LHCN-M2 (cell line): ENCODE measurements at places on chromosomes 11 and 22.

DNA sequence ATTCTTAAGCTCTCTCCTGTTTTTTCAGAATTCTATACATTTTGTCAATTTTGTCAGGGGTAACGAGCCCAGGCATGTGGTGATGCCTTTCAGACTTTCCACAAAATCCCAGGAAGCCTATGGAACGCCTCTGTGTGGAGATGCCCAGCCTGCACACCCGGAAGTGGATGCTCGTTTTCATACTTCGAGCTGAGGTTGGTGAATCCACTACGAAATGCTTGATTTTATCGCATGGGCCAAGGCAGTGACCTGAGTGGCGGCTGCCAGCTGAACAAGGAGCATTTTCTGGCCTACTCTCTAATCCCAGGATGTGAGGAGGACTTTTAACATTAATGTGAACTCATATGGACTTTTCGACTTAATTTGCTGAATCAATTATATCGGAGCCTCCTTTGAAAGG lies 426.7 kb upstream of the B3GAT1 start:
- DNase-seq = no peak

DNA sequence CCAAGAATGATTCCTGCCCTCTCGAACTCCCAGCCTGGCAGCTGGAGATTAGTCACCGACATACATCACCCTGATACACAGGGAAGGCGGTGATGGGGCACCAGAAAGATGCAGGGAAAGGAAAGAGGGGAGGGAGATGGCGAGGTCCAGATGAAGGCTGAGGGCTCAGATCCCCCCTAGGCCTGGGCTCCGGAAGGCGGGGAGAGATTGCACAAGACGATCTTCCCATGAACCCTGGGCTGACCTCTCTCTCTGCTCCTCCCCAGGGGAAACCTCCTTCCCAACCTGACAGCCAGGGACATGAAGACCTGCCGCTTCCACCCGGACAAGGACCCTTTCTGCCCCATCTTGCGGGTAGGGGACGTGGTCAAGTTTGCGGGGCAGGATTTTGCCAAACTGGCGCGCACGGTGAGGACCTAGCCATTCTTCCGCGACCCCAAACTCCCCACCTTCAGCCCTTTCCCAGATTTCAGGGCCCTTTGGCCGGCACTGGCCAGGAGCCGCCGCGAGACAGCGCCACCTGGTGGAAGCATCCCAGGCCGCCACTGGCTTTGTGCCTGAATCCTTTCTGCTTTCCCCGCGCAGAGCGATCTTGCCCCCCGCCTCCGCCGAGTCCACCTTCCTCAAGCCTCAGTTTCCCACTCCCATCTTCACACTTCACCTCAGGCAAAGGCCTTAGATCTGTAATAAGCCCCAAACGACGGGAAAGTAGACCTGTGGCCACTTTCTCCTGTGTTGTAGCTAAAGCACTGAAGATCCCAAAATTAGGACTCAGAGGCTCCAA lies 11.5 kb downstream of the P2RX3 start:
- DNase-seq = peak; percentile 53

- DNase-seq = no peak
These were observed 20.8 kb downstream of the YPEL1 start for GRCh38 chr22:21714786-21715185.

DNA sequence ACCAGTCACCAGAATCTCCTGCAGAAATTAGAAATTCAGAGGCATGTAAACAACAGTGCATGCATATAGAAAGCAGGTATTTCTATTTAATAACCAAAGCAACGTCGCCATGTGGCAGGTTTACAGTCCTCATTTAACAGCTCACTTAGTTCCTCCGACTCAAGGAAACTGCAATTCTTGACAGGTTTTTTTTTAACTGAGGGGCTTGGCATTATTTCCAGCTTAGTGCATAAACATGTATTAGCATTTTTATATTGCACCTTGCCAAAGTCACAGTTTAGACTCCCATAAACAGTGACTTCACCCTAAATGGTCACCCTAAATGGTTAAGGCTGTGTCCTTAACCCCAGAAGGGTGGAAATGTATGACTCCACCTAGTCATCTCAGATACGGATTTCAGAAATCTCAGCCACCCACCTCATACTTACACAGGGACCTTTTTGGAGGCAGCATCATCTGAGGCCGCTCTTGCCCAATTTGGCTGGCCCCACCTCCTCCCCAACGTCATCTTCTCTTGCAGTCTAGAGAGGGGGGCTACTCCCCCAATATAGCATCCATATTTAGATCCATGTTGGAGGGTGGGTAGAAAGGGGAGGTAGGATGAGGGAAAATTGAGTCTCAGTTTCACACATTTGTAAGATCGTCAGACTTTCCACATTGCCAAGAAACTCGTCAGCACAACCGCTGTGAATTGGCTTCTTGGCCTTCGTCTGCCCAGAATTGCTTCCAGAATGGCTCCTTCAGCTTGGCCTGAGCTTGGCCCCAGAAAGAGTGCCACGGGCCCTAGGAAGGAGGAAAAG lies 31.8 kb upstream of the SLC35C1 start:
- no peak for DNase-seq

- no peak for DNase-seq
These were observed 631.5 kb downstream of the METTL15 start for GRCh38 chr11:28739489-28740280.

- DNase-seq = peak; percentile 18
These were observed 265.4 kb upstream of the PLET1 start for GRCh38 chr11:112525844-112526590.

DNA sequence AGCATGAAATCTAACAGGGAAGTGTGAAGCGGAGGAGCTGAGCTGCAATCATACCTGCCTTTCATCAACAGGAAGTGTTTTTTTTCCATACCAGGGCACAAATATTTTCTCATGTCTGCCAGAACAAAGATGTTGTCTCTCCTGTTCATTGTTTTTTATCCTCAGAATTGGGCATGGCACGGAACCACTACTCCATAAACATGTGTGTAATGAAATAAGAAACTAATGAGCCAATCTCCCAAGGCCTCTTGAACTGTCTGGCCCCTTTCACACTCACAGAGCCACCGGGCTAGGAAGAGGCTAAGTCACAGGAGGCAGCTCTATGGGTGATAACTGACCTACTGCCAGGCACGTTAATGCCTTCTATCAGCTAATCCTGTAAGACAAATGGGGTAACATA lies 124.4 kb downstream of the ETS1 start:
- no peak for DNase-seq

DNA sequence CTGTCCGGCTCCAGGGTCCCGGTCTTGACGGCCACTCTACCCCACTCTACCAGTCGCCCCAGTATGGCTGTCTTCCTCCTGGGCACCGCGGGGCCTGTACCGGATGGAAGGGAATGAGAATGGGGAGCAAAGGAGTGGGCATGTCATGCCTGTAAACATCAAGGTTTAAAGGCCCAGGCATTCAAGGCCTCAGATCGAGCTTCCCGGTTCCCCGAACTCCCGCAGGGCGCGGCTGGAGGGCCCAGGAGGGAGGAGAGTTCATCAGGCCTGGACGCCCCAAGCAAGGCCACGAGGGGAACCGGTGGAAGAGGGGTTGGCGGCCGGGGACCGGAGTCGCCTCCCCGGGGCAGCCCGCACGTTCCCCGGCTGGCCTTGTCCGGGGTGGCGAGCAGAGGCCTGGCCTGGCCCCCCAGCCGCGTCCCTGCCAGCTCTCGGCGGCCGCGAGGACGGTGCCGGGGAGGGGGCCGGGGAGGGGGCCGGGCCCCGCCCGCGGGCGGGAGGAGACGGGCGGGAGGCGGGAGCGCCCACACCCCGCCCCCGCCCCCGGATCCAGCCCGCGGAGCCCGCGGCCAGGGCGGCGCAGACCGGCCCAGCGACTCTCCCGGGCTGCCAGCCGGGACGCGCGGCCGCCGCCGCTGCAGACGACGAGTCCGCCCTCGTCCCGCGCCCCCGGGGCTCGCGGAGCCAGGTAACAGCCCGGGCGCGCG lies at the start of gene CDC42EP1:
Gene CDC42EP1 (plus strand): TSS at position 580 of the 707 bp plus-strand sequence. CDS start 5,870 bp downstream, outside the sequence.
- peak; percentile 65 for DNase-seq

DNA sequence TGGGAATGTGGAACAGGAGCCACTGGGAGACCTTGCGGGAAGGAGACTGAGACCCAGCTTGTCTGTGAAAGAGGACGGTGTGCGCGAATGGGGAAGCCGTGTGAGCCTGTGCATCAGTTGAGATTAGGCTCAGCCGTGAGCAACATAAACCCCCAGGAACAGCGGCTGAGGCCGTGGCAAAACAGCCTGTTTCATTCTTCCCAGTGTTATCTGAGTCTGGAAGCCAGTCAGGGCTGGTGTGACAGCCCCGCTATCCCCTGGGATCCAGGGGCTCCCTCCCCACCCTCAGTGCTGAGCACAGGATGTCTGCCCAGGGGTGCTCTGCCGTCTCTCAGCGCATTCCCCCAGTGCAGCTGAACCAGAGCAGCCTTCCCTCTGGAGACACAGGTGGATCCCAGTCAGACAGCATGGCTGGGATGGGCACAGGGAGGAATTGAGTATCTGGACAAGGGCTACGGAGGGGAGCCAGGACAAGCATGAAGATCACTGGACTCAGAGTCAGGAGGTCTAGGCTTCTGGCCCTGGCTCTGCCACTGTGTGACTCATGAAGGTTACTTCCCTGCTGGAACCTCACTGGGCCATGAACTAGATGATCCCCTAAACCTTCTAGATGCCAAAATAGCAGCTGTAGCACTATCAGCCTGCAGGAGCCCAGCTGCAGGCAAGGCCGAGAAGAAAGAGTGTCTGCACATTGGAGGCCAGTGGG lies 8.6 kb downstream of the OAF start:
- DNase-seq = no peak

GRCh38 chr22:49321477-49322055 lies 506.1 kb downstream of the BRD1 start:
- DNase-seq = no peak

- DNase-seq = no peak
These were observed 7.7 kb downstream of the TRPM5 start for GRCh38 chr11:2436521-2437031.

DNA sequence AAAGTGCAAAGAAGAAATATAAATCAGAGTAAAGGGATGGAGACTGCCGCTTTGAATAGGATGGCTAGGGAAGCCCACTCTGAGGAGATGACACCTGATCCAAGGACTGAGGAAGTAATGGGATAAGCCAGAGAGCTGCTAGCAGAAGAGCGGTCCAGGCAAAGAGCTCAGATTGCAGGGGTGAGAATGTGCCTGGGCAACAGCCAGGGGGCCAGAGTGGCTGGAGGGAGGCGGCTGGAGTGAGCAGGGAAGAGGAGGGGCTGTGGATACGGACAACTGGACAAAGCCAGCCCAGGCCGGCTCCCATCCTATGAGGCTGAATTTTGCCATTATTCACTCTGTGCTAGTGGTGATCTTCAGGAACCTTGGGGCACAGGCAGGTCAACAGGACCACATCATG lies 360.3 kb upstream of the SYN3 start:
- DNase-seq = no peak

DNA sequence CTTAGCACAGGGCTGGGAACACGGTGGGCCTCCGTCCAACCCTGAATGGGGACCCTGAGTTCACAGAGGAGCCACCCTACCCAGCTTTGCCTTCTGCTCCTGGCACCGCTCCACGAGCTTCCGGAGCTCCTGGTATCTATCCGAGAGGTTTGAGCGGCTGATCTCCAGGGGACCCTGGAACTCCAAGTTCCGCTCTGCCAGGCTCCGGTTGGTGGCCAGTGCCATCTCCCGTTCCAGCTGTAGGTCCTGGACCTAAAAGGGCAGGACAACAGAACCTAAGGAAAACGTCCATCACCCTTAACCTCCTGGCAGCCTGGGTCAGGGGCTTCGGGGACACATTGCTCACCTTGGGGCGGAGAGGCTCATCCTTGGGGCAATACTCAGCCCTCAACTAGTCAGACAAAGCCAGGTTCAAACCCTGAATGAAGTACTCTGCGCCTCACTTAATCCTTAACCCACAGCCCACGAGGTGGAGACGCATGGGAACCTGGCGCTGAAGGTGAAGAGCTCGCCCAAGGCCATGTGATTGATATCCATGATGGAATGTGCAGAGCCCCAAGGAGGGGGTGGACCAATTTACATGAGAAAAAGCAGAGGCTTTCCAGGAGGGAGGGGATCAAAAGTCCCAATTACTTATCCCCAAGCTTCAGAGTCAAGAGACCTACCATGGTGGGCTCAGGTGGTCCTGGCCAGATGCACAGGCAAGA lies 27.1 kb downstream of the VPS37C start:
- no peak for DNase-seq

DNA sequence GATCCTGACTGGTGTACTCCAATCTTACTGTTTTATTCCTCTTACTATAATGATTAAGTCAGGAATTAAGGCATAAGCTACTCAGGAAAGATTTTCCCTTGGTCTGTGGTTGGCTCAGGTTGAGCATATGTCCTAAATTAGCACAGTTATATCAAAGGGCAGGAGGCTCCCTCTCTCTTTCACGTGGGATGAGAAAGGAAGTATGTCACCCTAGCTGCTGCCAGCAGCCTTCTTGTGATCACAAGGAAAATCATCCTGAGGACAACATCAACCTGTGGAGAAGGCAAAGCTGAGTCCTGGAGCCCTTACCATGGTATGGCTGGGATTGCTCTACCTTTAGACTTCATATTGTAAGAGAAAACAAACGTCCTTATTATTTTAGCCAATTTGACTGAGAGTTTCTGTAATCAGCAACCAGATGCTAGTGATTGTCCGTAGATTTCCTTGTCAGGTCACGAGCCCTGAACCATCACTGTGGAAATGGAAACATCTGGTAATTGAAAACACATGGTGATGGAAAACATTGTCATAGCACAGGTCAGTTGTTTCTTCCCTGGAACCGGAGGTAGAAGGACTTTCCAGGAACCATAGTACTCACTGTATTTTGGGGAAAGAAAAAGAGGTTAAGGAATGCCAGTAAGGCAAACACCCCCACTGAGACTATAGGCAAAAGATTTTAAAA lies 40.6 kb upstream of the DEUP1 start:
- no peak for DNase-seq

DNA sequence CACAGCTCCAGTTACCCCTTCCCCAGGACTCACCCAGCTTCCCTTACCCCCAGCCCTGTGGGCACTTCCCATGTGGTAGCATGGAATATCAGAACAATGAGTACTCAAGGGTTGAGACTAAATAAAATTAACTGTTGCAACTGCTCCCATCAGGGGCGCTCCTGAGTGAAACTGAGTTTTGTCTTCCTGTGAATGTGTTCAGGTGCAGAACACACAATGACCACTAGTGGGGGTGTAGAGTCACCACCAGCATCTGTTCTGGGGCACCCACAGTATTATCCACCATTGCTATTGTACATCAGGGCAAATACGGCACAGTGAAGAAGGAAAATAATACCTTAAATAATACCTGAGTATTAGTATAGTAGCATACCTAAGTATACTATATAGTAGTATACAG lies 689.7 kb downstream of the TBC1D22A start:
- DNase-seq = peak; percentile 39

GRCh38 chr11:130340671-130341319 lies 26.1 kb upstream of the ZBTB44 start:
- DNase-seq = peak; percentile 42

DNA sequence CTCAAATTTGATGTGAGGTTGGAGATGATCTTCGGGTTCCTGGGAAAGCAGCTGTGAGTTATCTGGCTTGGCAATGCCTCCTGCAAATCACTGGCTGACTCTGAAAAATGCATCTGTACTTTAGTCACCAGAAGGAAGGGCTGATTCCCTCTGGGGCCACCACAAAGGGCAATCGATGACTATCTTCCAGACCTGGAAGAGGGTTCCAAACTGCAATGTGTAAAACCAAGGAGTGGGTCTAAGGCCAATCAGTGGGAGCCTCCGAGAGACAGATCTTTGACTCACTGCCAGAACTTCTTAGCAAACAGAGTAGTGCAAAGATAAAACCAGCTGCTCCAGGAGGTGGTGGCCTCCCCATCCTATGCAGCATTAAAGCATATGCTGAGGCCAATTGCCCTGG lies 29.1 kb upstream of the PAK1 start:
- peak; percentile 43 for DNase-seq

- DNase-seq = no peak
These were observed 22.4 kb downstream of the ENTHD1 start for GRCh38 chr22:39871008-39871798.
